ENCODE measurements at places on chromosomes 13 and 19.

DNA sequence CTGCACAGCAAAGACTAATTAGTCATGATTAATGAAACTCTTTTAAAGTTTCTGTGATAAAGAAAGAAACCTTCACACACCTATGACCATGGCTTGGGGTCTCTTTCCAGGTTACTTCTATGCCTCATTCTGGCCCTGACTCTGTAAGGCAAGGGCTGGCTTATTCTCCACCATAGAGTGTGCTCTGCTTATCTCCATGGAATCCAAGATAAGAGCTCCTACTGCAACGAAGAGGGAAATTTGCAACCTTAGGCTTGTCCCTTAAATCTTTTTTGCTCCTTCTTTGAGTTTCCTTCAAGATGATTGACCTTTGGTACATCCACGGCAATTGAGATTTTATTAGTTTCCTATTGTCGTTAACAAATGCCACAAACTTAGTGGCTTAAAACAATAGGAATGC is 239.9 kb downstream of the SPRY2 start:
- DNase-seq, result no peak

DNA sequence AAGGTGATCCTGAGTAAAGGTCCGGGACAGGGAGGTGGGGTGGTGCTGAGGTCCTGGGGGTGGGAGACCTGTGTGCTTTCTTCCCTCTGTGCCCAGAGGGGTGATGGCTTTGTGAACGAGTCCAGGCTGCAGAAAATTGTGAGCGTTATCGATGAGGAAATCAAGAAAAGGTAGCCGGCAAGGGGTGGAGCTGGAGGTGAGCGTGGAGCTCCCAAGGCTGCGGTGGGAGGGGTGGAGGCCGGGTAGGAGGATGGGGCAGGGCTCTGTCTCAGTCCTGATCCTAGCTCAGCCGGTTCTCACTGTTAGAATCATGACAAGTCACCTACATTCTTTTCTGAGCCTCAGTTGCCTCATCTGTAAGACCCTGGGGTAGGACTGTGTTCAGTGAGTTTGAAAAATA is 4.0 kb downstream of the SELENOV start:
- no peak for DNase-seq

DNA sequence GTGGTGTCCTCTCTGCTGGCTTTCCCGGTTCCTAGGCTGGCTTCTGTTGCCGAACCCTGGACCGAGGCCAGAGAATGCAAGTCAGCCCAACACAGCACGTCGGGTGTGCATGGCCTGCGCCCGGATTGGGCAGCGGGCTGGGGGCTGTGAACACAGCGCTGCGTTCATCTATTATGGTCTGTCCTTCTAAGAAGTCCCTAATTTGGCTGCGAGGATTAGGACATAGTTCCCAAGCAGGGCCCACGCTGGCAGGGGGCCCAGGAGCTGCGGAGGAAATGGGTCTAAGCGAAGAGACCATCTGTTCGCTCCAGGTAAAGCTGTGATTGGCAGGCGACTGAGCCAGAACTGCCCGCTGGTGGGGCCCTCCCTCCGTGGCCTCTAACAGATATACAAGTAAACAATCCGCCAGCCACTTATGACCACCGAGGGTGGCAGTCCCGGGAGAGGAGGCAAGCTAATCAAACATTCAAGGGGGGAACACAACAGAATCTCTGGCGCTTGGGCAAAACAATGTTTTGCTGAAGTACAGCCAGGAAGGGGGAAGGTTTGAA is 6.0 kb downstream of the SYCE2 start:
- no peak for DNase-seq

GRCh38 chr19:45729800-45730290 is 851 bp downstream of the FBXO46 start:
- DNase-seq, result peak; percentile 68

DNA sequence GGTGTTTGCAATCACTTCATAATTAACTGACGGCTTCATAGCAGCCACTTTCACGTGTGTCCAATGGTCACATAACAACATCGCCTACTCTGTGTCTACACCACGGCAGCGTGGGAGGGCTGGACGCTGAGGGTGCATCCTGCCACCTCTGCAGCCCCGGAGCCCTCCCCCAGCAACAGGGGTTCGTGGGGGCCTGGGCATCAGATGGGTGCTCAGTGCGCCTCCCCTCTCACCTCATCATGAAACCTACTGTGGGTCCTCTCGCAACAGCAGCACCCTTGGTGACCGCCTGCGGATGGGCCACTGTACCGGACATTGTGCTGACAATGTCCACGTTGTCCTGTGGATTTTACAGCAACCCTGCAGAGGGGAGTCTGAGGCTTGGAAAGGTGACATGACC is 193.5 kb downstream of the UQCRFS1 start:
- no peak for DNase-seq

DNA sequence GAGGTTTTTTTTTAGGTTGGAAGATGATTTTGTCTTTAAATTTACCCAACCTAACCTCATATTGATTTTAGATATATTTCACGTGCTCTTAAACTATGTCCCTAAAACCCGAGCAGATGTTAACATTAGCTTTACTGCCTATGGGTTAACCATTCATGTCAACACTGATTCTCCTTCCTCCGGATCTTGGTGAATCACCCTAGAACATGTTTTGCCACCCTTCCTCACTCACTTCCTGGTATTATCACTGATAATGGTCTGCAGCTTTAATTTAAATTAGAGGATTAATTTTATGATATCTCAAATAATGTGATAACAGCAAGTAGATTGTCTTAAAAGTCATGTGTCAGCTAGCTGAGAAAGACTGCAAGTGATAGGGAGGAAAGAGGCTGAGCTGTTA is 31.9 kb downstream of the HTR2A start:
- DNase-seq, result no peak

- DNase-seq, result peak; percentile 47
Measured at GRCh38 chr19:29843180-29844051, 31.6 kb downstream of the CCNE1 start.

DNA sequence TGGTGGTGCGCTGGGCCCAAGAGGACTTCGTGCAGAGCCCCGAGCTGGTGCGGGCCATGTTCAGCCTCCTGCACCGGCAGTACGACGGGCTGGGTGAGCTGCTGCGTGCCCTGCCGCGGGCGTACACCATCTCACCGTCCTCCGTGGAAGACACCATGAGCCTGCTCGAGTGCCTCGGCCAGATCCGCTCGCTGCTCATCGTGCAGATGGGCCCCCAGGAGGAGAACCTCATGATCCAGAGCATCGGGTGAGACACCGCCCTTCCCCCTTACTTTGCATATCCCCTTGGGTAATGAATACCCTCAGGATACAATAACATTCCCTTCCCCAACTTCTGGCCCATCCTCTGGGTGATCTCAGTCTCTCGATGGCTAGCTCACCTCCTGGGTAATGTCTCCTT is 60.9 kb downstream of the RYR1 start:
- no peak for DNase-seq

Data from GM13976 (cell line).